Activated T-cell treated with anti-CD3 and anti-CD28 coated beads for 24 hours (primary cell): ENCODE measurements at places on chromosomes 2 and 18.

DNA sequence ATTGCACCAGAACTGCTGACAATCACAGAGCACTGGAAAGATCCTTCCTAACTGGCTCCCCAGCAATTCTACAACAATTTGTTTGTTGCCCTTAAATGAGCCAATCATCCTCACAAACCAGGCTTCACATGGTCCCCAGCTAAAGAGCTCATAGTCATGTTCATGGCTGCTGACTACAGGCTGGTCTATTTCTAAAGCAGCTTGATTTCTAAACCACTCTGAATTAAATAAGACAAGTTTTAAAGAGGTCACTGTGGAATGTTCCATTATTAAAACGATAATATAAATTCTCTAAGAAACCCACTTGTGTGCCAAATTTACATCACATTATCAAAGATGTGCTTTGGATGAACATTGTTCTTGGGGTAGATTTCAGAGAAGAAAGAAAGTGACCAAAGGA, 110.7 kb downstream of the COPS8 start:
- DNase-seq: no peak

GRCh38 chr2:70903641-70904340, 31.9 kb upstream of the ATP6V1B1 start:
- no peak for DNase-seq

GRCh38 chr2:44358503-44358902, 2.8 kb downstream of the PREPL start:
- DNase-seq: no peak

- DNase-seq: no peak
These were observed 299.4 kb downstream of the LPIN1 start for GRCh38 chr2:12045864-12046291.

GRCh38 chr2:143422681-143423080, 293.5 kb downstream of the ARHGAP15 start:
- DNase-seq: no peak

DNA sequence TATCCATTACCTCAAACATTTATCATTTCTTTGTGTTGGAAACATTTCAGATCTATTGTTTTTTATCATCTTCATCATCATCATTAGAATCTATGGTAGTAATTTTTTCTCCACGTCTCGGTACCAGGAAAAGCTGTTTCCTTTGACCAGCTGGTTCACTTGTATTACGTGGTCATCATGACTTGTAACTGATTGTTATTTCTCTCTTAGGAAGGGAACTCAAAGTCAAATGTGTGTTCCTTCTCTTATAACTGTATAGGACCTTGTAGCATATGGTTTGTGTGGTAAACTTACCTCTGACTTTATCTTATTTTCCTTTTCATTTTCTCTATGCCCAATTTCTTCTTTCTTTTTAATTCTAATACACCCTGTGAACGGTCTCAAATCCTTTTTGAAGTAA, 16.5 kb downstream of the NCOA1 start:
- no peak for DNase-seq

GRCh38 chr2:215598376-215598975, 162.6 kb upstream of the FN1 start:
- no peak for DNase-seq

- no peak for DNase-seq
These were observed 88.8 kb downstream of the FHOD3 start for GRCh38 chr18:36386150-36386920.

GRCh38 chr2:55102056-55102812, 52.0 kb upstream of the RTN4 start:
- DNase-seq: no peak

DNA sequence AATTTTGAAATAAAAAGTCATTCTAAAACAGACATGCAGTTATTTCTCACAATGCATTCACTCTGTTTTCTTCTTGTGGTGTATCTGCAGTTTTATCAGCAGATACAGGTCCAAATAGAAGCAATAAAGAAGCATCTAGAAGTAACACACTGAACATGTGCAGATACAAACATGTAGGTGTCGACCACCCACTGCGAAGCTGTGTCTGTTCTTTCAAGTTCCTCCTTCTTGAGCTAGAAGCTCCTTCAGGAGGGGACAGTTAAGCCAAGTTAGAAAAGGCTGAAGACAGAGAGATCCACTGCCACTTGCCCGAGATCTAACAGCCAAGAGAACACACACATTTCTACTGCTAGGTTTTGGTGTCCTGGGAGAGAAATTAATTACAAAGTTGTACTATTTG, 30.1 kb downstream of the WDFY1 start:
- DNase-seq: no peak

- DNase-seq: no peak
These were observed 136.2 kb upstream of the MGAT5 start for GRCh38 chr2:134117676-134118075.

DNA sequence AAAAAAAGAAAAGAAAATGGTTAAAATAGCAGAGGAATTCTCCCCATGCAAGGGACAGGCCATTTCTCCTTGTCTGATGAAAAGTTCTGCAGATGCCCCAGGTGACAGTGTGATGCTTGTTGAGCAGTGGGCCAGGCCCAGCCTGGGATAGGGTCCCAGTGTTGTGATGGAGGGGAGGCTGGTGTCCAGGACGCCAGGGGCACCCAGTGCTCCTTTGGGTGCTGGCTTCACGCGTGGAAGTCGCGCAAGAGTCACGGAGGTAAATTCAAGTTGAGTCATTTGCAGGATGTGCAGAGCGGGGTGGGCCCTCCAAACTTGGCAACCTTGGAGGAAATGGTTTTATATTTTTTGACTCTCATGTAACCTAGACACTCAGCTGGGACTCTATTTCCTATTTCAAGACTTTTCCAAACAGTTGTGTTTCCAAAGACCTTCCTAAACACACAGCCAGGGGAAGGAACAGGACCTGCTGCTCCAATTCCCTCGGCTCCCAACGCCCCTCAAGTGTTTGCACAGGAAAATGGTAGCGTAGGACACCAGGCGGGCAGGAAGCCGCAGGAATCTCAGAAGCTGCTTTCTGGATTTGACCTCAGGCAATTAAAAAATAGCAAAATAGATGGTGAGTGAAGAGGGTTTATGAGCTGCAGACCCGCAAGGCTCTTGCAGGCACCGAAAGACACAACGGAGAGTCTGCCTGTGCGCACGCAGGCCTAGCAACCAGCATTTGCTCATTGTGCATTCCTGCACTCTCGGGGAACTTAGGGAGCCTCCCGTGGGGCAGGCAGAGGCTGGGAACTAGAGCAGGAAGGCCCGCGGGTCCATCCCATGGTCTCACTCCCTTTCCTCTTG, 107.1 kb upstream of the ODC1 start:
- no peak for DNase-seq

DNA sequence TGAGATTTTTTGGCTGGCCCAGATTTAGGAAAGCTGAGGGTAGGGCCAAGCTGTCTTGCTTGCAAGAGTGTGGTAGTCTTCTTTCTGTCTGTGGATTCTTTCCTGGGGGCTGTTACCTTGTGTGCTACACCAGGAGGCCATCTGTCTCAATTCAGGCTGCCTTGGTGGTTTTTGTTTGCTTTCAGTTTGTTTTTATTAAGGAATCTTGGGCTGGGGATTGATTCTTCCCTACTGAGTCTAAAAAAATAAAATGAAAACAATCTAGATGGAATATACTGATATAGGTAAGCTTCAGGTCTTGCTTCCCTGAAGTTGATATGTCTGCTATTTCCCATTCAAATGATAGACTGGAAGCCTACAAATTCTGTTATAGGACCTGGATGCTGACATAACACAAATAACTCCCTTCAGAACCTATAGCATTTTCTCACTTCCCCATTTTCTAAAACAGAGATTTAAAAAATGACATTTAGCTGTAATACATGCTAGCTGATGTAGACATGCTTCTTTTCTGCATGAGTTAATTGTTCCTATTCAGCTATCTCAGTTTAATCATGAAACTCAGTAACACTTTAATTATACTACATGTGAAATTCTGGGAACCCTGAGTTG, 5.3 kb downstream of the LHCGR start:
- no peak for DNase-seq
